GM13977 (cell line): ENCODE measurements at places on chromosomes 3 and 15.
A peak's percentile ranks its signal among the peaks of the same experiment; 100 is the strongest.

- DNase-seq = no peak
Observed at GRCh38 chr3:22691856-22692628, 511.1 kb upstream of the UBE2E2 start.

DNA sequence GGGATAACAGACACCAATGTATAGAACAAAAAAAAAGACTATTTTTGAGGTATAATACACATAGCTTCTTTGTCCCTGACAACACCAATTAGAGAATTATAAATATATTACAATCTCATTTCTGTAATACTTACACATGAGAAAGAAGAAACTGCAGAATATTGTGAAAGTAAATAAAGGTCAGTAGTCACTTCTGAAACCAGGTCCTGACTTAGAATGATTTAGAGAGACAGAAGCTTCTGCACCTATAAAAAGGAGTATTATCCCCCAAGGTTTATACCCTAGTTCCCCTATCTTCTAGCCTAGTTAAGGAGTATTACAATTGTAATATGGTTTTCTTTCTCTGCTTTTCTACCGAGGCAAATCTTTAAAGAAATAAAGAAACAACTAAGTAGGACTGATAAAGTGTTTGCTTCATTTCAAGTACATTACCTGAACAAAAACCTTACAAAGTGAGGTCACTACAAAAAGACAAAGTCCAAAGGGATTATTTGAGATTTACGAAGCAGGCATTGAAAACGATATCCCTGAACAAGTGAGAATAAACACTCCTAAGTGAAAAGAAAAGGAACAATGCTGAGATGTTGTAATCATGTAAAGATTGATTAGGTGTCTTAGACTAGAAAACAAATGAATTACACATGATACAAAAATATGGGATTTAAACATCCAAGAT lies 103.0 kb downstream of the GBE1 start:
- no peak for DNase-seq

DNA sequence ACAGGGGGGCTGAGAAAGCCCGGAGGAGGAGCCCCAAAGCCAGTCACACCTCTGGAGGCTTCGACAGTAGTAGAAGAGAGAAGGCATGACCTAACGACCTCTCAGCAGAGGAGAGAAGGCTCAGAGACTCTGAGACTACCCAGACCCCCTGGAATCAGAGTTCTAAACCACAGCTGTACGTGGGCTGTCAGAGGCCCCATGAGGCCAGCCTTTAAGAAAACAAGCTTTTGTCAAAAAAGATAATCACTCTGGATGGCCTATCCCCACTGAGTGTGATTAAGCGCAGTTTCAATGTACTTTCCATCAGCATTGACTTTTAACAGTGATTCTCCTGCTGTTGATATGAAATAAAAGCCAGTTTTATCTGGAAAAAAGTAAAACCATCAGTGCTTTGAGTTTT lies 330.3 kb downstream of the CLSTN2 start:
- DNase-seq = no peak

DNA sequence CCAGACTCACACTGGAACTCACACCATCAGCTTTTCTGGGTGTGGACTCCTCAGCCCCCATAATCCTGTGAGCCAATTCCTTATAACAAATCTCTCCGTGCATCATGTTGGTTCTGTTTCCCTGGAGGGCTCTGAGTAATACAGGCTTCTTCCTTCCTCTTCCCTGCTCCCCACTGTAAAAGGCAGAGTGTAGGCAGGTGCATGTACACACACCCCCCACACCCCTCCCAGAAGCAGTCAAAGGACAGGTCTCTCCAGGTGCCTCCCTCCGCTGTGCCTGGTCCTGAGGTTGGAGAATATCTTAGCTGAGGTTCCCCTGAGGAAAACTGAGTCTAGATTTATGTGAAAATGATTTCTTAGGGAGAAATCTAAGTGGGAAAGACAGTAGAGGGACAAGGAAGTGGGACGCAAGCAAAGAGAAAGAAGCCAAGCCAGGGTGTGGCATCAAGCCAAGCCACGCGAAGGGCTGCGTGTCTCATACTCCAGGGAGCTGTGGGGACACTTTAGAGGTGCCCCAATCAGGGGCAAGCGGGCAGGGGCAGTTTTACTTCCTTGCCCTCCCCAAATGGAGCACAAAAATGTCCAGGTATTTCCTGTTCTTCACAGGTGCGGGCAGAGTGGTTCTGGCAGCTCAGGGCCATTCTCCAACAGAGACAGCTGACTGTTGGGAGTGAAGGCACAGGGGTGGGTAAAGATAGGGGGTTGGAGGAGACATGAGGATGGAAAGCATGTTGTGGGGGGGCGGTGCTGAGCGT lies 86.6 kb downstream of the HMG20A start:
- DNase-seq = no peak

- no peak for DNase-seq
Observed at GRCh38 chr3:156507285-156507684, 47.6 kb downstream of the SSR3 start.

DNA sequence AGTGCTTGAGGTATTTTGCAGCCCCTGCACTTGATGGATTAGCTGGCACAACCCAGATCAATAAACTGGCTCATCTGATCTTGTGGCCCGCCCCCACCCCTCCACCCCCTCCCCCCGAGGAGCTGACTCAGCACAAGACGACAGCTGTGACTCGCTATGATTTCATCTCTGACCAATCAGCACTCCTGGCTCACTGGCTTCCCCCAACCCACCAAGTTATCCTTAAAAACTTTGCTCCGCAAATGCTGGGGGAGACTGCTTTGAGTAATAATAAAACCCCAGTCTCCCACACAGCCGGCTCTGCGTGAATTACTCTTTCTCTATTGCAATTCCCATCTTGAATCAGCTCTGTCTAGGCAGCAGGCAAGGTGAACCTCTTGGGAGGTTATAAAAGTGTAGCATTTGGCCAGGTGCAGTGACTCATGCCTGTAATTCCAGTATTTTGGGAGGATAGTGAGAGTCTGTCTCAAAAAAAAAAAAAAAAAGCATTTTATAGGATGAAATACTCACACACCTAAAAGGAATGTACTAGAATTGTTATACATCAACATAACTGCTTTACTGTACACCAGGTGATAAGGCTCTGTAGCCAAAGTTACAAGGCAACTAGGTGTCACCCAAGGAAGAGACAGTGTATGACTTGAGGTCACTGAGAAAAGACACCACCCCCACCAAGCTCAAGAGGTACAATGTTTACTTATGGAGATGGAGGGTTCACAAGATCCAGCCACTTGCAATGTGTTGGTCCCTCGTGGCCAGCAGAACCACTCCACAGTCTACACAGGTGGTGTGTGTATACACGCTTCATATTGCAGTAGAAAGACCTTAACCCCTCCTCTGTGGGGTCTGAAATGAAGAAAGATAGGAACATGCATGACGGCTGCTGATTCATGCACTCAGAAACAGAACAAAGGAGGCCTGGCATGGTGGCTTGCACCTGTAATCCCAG lies 8.6 kb downstream of the ZNF445 start:
- DNase-seq = no peak

- no peak for DNase-seq
Observed at GRCh38 chr3:183192650-183193300, 30.2 kb upstream of the LAMP3 start.

DNA sequence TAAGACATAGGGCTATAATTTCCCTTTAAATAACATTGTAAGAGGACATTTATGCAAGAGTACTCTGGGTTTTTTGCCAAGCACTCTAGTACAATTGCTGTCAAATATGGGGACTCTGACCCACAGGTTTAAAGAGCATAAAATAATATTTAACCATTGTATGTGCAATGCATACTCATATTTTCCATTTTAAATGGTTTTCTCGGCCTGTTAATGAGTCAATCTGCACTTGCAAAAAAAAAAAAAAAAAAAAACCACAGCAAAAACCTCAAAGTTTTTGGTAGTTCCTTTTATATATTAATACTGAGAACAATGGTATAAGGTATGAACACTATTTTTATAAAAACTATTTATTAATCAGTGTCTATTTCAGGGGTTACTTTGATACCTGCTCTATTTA lies 304.0 kb upstream of the CBLB start:
- peak; percentile 39 for DNase-seq

DNA sequence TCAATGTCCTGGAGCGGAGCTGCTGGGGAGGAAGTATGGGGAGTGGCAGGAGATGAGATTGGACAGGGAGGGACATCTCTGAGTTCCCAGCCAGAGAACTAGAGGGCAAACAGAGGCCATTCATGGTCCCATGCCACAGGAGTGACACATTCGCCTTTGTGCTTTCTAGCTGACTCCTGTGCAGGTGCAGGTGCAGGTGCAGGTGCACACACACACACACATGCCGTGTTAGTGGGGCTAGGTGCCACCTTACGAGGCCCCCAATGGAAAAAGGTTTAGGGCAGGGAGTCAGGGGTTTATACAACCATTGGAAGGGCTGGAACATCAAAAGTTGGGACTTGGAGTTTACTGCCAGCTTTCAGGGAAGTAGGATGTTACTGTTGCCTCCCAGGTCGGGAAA lies 52.0 kb downstream of the TPRA1 start:
- DNase-seq = no peak

GRCh38 chr15:54011656-54012055 lies 33.4 kb downstream of the UNC13C start:
- no peak for DNase-seq

DNA sequence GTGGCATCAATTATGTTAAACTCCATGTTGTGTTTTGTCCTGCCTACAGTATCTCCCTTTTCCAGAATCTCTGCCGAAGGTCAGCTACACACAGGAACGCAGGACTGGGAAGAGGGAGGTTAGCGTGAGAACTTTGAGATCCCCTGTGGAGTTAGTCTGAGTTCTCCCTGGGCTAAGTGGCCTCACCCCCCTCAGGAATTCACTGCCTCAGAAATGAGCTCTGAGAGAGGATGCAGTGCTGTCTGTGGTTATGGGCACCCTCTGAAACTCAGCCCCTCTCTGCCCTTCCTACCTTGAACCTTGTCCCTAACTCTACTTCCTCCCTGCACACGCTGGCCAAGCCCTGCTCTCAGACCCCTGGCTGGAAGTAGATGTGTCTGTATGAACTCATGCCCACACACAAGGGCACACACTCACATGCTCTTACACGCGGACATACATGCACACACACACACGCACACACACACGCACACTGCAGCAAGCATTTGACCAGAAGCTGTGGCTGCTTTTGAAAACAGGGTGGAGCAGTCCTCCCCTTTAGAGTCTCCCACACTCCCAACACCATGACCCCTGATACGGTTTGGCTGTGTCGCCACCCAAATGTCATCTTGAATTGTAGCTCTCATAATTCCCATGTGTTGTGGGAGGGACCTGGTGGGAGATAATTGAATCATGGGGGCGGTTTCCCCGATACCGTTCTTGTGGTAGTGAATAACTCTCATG lies 5.3 kb upstream of the VIPR1 start:
- DNase-seq = no peak

DNA sequence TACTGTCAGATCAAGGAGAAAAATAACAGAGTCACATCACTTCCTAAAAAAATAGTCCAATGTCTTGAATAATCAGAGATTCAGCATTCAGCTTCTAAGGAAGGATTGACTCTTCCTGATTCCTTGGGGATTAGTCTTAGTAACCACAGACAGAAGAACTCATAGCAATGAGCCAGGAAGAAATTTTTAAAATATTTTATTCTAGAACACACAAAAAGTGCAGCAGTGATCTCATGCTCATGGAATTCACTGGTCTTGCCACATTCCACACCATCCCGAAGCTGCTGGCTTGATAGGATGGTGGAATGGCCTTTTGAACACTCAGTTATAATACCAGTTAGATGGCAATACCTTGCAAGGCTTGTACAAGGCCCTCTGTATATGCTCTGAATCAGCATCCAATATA lies 43.0 kb upstream of the ABI3BP start:
- no peak for DNase-seq

GRCh38 chr3:53155760-53156159 lies 5.2 kb upstream of the PRKCD start:
- DNase-seq = no peak

- DNase-seq = peak; percentile 54
Observed at GRCh38 chr15:68054628-68055223, 611 bp downstream of the PIAS1 start.

DNA sequence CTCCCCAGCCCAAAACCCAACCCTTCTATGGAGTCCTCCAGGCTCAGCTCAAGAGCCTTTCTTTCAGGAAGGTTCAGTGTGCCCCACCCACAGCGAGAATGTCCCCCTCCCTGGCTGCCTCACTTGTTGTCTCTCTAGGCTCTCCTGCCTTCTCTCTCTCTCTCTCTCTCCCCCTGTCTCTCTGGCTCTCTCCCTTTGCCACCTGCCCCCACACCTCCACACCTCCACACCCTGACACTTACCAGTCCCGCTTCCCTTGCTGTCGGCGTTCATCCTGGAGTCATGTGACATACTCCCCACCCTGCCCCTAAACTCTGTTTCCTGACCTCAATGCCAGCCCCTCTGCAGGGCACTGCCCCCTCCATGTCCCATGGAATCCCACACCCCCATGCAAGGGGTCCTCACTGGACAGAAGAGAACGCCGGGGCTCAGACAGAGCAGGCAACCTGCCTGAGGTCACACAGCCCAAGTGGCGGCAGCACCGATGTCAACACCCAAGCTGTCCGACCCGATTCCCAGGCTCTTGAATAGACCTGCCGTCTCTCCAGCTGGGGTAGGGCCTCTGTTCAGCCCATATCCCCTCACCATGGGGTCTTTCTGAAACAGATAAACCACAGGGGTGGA lies 28.5 kb upstream of the SLC6A6 start:
- no peak for DNase-seq

DNA sequence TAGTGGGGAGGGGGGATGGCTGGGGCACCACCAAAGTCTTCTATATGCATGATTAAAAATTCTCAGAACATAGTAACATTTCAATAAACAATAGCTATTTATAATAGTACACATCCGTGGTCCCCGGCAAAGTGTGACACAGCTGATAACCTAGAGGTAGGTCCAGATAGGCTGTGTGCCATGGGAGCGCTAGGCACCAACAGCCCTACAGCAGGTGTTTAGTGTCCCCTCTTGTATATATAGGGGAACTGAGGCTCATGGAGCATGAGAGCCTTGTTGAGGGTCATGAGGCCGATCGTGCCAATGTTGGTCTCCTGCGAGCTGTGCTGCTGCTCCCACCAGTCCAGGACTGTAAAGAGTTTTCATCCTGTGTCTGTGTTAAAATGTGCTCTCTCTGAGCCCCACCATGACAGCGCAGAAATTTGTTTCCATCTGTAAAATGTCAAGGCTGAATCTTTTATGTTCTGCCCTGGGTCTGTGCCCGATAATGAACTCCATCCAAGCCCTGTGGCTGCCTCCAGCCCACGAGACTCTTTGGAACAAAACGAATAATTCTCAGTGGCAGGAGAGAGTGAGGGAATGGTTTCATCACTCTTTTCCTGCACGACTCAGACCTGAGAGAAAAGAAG lies 14.5 kb downstream of the TMEM158 start:
- no peak for DNase-seq

- no peak for DNase-seq
Observed at GRCh38 chr3:29144807-29145206, 136.1 kb upstream of the RBMS3 start.

- DNase-seq = peak; percentile 19
Observed at GRCh38 chr3:197222937-197223370, 75.5 kb downstream of the DLG1 start.

GRCh38 chr15:37856109-37856508 lies 78.3 kb upstream of the TMCO5A start:
- DNase-seq = no peak

GRCh38 chr3:54755756-54756155 lies 172.1 kb downstream of the LRTM1 start:
- DNase-seq = no peak

GRCh38 chr3:149581681-149582370 lies 76.0 kb downstream of the WWTR1 start:
- no peak for DNase-seq
